ENCODE measurements at places on chromosomes 7 and 10.

- DNase-seq = no peak
Observed at GRCh38 chr10:131960631-131961046, 21.1 kb downstream of the BNIP3 start.

DNA sequence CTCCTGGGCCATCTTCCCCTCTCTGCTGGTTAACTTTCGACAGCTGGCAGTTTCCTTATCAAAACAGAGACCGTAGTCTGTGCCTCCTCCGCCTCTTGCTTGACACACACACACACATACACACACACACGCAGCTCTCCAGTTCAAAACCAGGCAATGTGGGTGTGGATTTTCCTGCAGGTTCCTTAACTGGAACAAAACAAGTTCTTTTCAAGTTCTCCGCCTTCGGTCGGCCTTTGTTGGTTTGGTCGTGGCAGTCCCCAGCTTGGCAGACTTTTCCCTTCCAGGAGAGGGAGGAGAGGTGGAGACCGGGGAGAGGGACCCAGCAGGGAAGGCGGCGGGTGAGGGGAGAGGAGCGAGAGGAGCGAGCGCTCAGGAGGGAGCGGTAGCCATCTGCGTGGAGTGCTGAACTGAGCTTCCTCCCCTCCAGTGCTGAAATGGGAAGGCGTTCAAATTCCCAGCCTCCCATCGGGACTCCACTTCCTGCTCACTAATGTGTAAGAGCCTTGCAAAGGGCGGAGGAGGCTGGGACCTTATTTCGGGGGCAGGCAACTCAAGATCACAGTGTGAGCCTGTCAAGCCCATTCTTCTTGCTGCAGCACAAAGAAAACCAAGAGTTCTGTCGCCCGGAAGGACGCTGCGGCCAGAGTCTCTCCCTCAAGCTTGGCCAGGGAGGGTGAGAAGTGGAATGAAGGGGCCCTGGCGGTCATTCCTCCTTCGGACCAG is 120.6 kb downstream of the PRPF18 start:
- peak; percentile 82 for DNase-seq

- no peak for DNase-seq
Observed at GRCh38 chr10:87684001-87684638, 24.4 kb downstream of the PAPSS2 start.

GRCh38 chr7:159093351-159093971 is 51.2 kb downstream of the VIPR2 start:
- DNase-seq = no peak

DNA sequence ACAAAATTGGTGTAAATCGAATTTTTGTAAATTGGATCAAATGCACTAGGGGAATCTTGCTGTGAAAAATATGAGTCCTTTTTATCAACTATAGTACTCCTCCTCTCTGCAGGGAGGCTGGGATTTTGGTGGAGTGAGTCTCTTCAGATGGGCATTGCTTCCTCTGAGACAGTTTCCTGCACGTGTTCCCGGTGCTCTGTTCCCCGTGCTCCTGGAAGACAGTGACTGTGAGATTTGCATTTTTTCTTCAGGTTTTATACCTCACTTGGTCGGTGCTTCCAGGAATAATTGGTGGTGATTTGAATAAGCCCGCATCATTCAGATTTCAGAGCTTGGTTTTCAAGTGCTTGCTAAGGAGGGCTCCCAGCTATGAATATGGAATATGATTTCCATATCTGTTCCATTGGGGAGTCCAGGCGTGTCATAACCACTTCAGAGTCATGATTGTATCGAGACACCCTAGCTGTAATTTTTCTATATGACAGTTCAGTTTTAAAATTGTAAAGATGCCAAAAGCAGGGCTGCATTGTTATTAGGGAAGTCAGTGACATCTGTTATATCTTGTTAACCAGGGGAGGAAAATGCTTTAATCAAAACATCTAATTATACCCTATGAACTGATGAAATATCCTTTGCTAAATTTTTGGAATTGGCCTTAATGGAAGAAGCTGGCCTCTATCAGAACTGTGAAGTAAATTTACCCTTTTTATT is 12.3 kb downstream of the AUTS2 start:
- DNase-seq = no peak

GRCh38 chr10:24115403-24115802 is 93.5 kb upstream of the KIAA1217 start:
- no peak for DNase-seq

GRCh38 chr10:107230887-107231286 is 66.4 kb upstream of the SORCS1 start:
- no peak for DNase-seq

- peak; percentile 39 for DNase-seq
Observed at GRCh38 chr7:1644341-1645070, 25.6 kb upstream of the ELFN1 start.
